Fibroblast of the aortic adventitia (primary cell): ENCODE measurements at places on chromosomes 3 and 15. TPM values are rescaled to one million over a fixed set of nuclear protein-coding genes. Genes with fewer than 3 reads are reported as not detected.
A peak's percentile ranks its signal among the peaks of the same experiment; 100 is the strongest.

EXOSC7 gene
- 26.8 and 80.2 TPM in 2 replicates for total RNA-seq

SLC22A13 gene
- 0.45 TPM in 1 of 2 replicates, not detected in the other for total RNA-seq

B3GALNT1 gene
- total RNA-seq = 14.2 and 28.5 TPM in 2 replicates

DNA sequence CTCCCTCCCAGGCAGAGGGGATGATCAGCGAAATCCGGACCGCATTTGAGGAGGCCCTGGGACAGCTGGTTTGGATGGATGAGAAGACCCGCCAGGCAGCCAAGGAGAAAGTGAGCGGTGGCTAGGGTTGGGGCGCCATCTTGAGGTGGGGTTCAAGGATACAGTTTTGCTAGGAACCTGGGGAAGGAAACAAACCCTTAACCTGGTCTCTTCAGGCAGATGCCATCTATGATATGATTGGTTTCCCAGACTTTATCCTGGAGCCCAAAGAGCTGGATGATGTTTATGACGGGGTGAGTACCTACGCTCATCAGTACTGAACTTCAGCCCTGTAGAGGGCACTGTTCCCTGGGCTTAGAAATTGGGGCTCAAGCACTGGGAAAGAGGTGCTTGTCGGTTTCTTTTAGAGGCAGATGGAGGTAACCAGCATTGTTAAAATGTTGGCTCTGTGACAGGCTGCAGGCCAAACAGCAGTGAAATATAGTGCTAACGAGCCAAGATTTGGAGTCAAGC lies 9.6 kb upstream of the PSMD2 start:
- DNase-seq = peak; percentile 60

- DNase-seq = no peak
Measured at GRCh38 chr3:196965804-196966173, 2.8 kb downstream of the PIGZ start.

DNA sequence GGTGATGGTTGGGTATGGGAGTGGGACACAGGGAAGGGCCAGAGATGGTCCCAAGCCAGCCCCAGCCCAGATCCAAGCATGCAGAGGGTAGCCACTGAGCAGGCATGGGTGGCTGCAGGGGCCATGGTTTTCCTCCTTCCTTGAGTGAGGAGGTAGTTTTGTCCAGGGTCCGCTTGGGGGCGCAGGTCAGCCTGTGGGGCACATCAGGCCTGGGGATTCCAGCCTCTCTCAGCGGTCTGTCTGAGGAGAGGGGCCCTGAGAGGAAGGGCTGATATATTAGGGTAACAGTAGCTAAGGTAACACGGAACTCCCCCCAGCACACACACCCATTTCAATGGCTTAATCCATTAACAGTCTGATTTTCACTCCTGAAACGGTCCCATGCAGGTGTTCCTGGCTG lies 22.7 kb upstream of the LCTL start:
- no peak for DNase-seq

GRCh38 chr3:188486126-188486525 lies 332.2 kb downstream of the LPP start:
- DNase-seq = peak; percentile 27

- DNase-seq = no peak
Measured at GRCh38 chr3:182608832-182609231, 184.5 kb upstream of the ATP11B start.

DNA sequence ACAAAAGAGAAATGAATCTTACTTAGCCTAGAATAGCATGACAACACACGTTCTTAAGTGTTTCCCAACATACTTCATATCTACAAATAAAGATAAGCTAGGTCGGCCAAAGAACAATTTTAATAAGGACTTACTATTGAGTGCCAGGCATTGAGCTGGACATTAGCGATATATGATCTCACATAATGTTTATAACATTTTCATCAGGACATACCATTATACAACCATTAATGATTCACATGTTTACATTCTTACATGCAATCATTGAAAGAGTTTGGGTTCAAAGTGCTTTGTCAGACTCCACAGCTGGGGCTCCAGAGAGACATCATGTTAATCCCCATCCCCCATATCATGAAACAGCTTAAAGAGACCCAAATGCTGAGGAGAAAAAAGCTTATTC lies 189.0 kb downstream of the STT3B start:
- no peak for DNase-seq

- DNase-seq = no peak
Measured at GRCh38 chr15:81097890-81098280, 36.2 kb upstream of the CFAP161 start.

GRCh38 chr3:34176723-34177122 lies 378.3 kb downstream of the PDCD6IP start:
- DNase-seq = no peak

DNA sequence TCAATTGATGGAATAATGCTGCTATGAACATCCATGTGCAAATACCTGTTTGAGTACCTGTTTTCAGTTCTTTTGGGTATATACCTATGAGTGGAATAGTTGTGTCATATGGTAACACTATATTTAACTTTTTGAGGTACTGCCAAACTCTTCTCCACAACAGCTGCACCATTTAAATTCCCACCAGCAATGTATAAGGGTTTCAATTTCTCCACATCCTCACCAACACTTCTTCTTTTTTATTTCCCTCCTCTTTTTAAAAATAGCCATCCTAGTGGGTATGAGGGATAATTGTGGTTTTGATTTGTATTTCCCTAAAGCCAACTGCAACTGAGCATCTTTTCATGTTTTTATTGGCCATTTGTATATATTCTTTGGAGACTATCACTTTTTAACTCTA lies 31.3 kb upstream of the ARHGEF3 start:
- DNase-seq = no peak

DNA sequence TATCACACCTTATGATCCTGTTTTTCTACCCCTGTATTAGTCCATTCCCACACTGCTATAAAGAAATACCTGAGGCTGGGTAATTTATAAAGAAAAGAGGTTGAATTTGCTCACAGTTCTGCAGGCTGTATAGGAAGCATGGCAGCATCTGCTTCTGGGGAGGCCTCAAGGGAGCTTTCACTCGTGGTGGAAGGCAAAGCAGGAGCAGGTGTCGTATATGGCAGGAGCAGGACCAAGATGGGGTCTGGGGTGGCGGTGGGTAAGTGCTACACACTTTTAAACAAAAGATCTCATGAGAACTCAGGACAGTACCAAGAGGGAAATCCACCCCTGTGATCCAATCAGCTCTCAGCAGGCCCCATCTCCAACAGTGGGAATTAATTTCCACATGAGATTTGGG lies 15.4 kb upstream of the SCAP start:
- no peak for DNase-seq

DNA sequence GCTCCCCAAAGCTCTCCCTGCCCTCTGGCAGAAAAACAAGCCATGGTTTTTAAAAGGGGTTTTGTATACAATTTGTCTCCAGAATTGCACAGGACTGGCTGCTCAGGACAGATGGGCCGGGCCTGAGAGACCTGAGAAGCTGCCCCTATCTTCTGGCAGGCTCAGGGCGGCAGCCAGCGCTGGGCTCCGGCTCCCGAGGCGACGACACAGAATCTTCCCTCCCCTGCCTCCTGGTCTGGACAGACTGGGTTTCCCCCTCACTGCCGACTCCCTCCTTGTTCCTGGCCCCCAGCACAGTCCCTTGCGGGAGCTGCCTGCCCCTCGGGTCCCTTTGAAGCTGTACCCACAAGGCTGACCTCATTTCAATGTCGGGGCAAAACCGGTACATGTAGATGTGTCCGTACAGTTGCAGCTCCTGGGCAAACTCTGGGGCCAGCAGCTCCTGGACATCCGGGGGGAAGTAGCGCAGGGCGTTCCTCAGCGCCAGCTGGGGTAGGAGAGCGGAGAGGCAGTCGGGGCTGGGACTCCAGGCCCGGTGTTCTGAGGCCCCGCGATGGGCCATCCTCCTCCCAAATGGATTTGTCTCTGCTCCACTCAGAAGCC lies 7.2 kb downstream of the UROC1 start:
- no peak for DNase-seq

DNA sequence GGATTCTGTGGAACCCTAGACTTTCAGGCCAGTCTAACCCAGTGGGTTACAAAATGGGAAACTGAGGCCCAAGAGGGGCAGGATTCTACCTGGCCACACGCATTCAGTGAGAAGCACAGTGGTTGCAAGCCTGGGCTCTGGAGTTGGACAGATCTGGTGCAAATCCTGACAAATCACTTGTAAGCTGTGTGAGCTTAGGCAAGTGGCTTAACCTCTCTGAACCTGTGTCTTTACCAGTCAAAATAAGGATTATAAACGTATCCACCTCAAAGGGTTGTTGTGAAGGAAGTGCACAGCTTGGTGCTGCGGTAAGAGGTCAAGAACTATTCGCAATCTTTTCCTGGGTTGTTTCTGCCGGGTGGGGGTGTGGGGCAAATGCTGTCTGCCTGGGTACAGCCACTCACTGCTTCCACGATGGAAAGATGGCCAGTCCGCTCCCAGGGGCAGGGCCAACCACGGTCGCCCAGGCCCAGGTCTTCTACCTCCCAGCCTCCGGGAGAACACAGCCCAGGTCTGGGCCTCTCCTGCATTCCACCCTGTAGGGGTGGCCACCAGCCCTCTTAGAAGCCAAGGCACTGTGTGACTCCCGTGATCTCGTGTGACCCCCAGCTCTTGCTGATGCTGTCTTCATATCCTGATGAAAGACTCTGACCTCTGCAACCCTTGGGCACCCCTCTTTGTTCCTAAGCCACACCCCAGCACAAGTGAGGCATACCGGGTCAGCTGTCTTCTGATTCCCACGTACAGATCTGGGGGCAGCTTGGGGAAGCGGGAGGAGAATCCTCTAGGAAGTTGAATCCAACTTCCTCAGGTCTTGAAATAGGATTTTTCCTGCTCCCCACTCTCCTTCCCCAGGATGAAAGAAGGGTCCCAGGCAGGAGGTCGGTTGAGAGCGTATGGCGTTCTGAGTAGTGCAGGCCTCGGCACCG lies 1.5 kb downstream of the CHRNA3 start:
- DNase-seq = no peak

- DNase-seq = no peak
Measured at GRCh38 chr3:188929137-188929536, 242.6 kb upstream of the TPRG1 start.
